Activated CD4-positive, alpha-beta T cell treated with anti-CD3 and anti-CD28 coated beads for 24 hours (primary cell): ENCODE measurements at places on chromosomes 2 and 18.

- no peak for DNase-seq
These were observed 57.2 kb downstream of the NGEF start for GRCh38 chr2:232955856-232956255.

DNA sequence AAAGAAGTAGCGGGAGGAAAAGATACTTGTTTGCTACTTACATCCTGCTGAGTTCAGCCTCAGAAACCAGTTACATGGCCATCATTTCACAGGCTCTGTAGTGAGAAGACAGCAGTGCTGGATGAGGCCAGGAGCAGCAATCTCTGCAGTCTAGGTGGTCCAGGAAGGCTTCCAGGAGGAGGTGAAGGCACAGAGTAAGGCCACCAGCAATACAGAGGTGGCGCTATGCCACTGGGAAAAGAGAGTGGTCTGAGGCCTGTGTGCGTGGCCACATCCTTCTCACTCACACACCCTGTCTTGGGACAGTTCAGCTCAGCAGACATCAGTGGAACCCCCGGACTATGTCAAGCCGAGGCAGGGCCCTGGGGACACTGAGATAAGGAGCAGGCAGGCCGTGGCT lies 162.7 kb downstream of the KLHL29 start:
- DNase-seq: no peak

- no peak for DNase-seq
These were observed 7.1 kb downstream of the HOXD8 start for GRCh38 chr2:176136374-176137251.

DNA sequence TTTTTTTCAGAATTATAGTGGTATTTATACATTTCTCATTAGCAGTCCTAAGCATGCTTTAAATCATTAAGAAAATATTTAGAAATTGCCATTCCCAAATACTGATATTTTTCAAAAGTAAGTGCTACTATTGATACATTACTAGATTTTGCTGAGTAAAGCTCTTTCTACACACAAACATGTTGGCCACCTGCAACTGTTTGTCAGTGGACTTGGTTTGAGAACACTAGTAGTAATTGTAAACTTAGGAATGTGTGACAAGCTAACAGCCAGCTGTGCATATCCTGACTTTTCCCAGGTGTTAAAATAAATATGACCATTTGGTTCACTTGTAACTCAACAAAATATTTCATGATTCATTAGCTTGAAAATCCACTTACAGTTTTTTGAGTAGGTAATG lies 103.1 kb downstream of the MSTN start:
- no peak for DNase-seq

GRCh38 chr18:410047-410455 lies 90.5 kb downstream of the COLEC12 start:
- DNase-seq: no peak
